ENCODE measurements at places on chromosomes 1 and 21. TPM values are rescaled to one million over a fixed set of nuclear protein-coding genes. Genes with fewer than 3 reads are reported as not detected.

Gene RXRG
- total RNA-seq: not detected

Gene LRRC7
- total RNA-seq: not detected

Gene GPX7
- total RNA-seq: 17.3 TPM

- H3K27ac ChIP-seq: no peak overlapping the region
- peaks cover 17% of the 10 kb centered on the region for H3K27me3 ChIP-seq
- DNase-seq: no peak
- H3K4me3 ChIP-seq: no peak overlapping the region
- peaks cover 10% of the 10 kb centered on the region for H3K36me3 ChIP-seq
Measured at GRCh38 chr1:25111706-25112105, 120.6 kb downstream of the SYF2 start.

DNA sequence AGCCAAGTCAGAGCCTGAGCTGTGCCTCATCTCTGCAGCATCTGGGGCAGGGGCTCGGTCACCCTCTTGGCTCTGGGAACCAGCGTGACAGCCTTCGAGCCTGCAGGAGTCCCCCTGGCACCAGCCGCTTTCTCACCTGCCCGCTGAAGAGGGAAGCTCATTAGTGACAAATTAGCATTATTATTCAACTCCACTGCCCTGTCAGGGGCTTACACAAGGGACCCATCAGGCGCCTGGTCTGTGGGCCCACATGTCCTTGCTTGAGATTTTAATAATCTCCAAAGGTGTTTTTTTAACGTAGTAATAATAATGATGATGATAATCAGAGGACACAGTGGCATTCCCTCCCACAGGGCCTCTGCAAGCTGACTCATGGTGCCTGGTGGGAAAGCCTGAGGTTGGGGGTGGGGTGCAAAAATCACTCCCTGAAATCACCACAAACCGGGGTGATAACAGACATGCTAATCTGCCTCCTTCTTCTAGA lies 98.1 kb upstream of the IGSF21 start:
- H3K36me3 ChIP-seq: no peaks in the 10 kb centered on the region
- H3K27ac ChIP-seq: no peak overlapping the region
- no peaks in the 10 kb centered on the region for H3K4me1 ChIP-seq

GRCh38 chr1:185803241-185803640 lies 69.0 kb downstream of the HMCN1 start:
- H3K27ac ChIP-seq: no peak overlapping the region
- H3K4me3 ChIP-seq: no peak overlapping the region
- DNase-seq: no peak
- H3K36me3 ChIP-seq: no peaks in the 10 kb centered on the region
- H3K27me3 ChIP-seq: peaks cover 12% of the 10 kb centered on the region

Gene FAM151A
- total RNA-seq: not detected

DNA sequence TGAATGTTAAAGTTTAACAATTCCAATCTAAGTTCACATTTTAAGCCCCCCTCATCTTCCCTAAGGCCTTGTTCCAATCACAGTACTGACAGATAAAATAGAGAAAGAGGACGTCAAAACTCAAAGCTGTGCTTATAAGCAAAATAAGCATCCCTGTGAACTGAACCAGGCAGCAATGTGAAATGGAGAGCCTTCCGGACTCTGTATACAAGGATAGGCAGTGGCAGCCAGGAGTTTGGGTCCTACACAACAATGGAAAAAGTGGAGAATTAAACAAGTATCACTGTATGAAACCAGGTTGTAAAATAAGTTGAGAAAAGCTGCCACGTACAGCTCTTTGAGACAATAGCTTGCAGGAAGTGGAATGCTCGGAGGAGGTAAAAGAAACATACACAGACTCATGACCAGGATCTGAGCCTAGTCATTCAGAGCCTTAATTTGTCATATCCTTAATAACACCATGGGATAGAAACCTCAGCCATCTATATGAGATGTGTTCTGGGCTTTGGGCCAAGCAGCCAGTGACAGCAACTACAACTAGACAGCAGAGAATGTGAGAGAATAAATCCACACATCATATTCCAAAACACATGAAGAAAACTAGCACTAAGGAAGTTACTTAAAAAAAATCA lies 55.2 kb upstream of the PALMD start:
- H3K4me1 ChIP-seq: no peaks in the 10 kb centered on the region
- no peaks in the 10 kb centered on the region for H3K36me3 ChIP-seq
- H3K27ac ChIP-seq: no peak overlapping the region
- no peak overlapping the region for H3K4me3 ChIP-seq
- no peak for DNase-seq
- H3K27me3 ChIP-seq: peaks cover 8% of the 10 kb centered on the region

Gene SPRR5
- total RNA-seq: not detected

DNA sequence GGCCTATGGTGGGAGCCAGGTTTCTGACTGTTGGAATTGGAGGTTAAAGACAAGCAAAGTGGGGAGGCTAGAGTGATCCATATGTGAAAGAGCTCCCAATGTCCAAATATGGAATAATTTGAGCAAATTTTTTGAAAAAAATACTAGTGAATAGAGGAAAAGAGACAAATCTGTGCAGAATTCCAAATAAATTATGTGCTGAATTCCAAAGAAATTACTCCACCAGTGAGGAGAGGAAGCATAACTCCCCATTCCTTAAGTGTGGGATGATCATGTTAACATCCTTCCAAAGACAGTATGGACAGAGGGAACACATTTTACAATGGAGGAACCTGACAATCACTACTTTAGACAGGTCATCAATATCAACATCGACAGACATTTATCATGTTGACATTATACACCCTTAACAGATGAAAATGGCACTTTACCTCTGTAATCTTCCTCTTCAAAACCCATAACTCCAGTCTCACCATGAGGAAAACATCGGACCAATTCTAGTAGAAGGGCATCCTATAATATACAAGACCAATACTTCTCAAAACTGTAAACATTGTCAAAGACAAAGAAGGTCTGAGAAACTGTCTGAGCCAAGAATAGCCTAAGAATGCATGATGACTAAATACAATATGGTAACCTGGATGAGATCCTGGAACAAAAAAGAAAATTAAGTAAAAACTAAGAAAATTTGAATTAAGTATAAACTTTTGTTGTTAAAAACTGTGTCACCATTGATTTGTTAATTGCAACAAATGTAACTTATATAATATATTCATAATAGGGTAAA lies 71.5 kb upstream of the RGS4 start:
- H3K36me3 ChIP-seq: no peaks in the 10 kb centered on the region
- H3K4me3 ChIP-seq: no peak overlapping the region
- no peak for DNase-seq
- H3K27ac ChIP-seq: no peak overlapping the region
- no peaks in the 10 kb centered on the region for H3K4me1 ChIP-seq
